ENCODE measurements at places on chromosomes 5 and 9.

- DNase-seq: no peak
These were observed 156.3 kb downstream of the HMHB1 start for GRCh38 chr5:143968071-143968878.

DNA sequence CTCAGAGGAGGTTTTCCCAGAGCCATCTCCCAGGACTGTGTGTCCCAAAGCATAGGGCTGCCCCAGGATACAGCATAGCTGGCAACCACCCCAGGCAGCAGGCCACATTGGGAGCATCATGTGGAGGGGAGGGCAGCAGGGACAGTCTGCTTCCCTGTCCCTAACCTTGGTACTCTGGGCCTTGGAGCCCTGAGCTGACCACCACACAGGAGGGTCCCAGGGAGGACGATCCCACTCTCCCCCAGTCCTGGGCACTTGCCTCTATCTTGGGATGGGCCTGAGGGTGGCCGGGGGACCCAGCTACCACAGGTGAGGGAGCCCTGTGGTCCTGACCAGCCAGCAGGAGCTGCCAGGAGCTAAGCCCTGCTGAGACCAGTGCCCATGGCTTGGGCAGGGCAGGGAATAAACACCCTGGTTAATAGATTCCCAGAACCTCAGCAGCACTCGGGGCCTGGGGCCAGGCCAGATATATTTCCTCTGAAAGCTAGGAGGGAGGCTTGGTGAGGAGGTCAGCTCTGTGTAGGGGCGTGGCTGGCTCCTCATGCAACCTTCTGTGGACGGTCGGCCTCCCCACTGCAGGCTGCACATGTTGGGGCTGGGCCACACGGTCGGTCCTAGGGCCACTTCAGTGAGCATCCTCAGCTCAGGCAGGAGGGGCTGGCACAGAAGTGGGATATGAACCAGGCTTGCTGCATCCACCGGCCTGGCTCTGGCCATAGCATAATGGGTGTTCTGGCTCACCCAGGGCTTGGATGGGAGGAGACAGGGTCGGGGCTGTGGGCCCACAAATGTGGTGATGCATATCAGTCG lies 4.2 kb downstream of the NINJ1 start:
- DNase-seq: no peak

GRCh38 chr5:67934976-67935375 lies 280.6 kb upstream of the PIK3R1 start:
- no peak for DNase-seq

DNA sequence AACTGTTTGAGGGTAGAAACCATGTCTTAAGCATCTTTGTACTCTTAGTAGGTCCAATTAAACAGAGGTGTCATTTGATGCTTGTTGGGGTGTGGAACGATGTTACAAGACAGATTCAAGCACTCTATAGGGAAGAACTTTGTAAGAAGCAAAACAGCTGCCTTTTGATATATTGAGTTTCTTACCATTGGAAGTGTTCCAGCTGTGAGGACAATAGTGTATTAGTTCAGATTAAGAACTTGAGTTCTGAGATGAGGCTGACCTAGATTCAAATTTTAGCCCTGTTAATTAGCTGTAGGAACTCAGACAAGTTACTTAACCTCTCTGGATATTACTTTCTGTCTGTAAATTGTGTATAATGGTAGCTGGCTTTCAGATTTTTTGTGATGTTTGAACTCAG lies 19.6 kb upstream of the ZNF462 start:
- no peak for DNase-seq

Measured in mucosa of gallbladder (tissue), 1 donor.